ENCODE measurements at places on chromosomes 2 and 18. TPM values are rescaled to one million over a fixed set of nuclear protein-coding genes. Genes with fewer than 3 reads are reported as not detected.
A peak's percentile ranks its signal among the peaks of the same experiment; 100 is the strongest.

The GPR55 gene
- total RNA-seq = not detected

DNA sequence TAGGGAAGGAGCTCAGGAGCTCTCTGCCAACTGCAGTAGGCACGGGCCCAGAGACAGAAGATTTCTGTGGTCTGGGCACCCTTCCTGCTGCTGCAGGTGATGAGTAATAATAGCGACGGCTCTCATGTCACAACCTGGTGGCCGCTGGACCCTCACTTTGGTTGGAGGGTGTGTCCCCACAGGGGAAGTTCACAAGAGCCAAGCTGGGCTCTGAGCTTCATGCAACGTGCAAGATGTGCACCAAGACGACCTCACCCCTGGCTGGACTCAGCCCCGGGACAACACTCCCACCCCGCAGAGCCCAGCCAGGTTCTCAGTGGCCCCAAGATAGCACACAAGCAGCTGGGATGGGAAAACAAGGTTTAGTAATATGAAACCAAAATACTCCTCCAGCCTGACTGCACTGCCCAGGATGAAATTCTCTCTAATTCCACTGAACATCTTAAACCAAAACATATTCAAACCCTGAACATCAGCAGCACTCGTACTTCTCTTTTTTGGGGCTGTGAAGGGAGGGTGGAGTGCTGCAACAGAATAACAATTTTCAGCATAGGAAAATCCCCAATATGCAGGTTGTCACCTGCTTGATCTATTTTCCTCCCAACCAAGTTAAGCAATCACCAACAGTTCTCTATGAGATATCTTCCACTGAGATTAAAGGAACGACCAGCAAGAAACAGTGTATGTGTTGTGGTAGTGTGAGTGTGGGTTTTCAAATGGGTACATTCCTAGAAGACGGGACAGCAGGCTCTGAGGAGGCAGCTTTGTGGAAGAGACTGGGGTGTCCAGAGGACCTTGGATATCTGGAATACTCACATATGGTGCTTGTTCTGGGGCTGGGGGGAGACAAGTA, 26.5 kb downstream of the BCL2 start:
- H3K4me3 ChIP-seq = no peak overlapping the region
- H3K27me3 ChIP-seq = no peaks in the 10 kb centered on the region
- no peaks in the 10 kb centered on the region for H3K4me1 ChIP-seq
- H3K27ac ChIP-seq = no peak overlapping the region

DNA sequence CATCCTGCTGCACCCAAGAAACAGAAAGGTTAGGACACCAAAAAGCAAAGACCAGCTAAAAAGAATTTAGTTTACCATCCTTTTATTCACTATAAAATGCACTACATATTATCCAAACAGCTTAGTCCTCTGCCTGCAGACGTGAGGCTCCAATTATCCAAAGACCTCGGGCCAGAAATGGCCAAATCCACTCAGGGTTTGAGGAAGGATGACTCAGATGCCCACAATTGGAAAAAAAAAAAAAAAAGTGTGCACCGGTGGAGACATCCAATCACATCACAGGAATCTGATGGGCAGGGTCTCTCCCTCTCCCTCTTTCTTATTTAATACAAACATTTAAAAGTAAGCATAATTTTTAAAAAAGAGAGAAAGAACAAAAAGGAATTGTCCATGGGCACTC, 65.7 kb downstream of the TRABD2A start:
- no peak for DNase-seq
- H3K36me3 ChIP-seq = no peaks in the 10 kb centered on the region
- H3K4me3 ChIP-seq = no peak overlapping the region
- H3K27me3 ChIP-seq = no peaks in the 10 kb centered on the region

- peak overlapping the region; percentile 63 for H3K4me3 ChIP-seq
- H3K36me3 ChIP-seq = no peaks in the 10 kb centered on the region
- H3K27ac ChIP-seq = peak overlapping the region; percentile 98
- no peaks in the 10 kb centered on the region for H3K27me3 ChIP-seq
- peaks cover 39% of the 10 kb centered on the region for H3K4me1 ChIP-seq
- no peak for DNase-seq
Measured at GRCh38 chr2:71130905-71131244, 441 bp downstream of the MPHOSPH10 start.

The GCKR gene
- 1.6 TPM for total RNA-seq

DNA sequence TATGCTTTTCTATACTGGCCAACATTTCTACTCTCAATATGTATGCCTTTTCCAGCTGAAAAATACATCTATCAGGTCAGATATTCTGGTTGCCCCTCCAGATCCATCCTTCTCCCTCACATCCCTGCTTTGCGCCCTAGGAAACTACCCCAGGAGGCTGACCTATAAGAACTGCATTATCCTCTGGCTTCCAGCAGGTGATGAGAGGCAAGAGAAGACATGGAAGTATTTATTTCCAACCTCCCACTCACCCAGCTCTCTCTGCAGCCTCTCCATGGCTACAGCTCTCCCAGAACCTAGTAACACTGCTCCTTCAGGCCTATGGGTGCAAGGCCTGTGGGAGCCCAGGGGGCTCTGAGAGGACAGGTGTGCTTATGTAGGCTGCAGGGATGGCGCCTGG, 42.9 kb downstream of the ARID5A start:
- H3K27me3 ChIP-seq = no peaks in the 10 kb centered on the region
- DNase-seq = no peak
- no peak overlapping the region for H3K4me3 ChIP-seq
- no peaks in the 10 kb centered on the region for H3K4me1 ChIP-seq
- no peaks in the 10 kb centered on the region for H3K36me3 ChIP-seq

The ANKRD30BL gene
- total RNA-seq = not detected

DNA sequence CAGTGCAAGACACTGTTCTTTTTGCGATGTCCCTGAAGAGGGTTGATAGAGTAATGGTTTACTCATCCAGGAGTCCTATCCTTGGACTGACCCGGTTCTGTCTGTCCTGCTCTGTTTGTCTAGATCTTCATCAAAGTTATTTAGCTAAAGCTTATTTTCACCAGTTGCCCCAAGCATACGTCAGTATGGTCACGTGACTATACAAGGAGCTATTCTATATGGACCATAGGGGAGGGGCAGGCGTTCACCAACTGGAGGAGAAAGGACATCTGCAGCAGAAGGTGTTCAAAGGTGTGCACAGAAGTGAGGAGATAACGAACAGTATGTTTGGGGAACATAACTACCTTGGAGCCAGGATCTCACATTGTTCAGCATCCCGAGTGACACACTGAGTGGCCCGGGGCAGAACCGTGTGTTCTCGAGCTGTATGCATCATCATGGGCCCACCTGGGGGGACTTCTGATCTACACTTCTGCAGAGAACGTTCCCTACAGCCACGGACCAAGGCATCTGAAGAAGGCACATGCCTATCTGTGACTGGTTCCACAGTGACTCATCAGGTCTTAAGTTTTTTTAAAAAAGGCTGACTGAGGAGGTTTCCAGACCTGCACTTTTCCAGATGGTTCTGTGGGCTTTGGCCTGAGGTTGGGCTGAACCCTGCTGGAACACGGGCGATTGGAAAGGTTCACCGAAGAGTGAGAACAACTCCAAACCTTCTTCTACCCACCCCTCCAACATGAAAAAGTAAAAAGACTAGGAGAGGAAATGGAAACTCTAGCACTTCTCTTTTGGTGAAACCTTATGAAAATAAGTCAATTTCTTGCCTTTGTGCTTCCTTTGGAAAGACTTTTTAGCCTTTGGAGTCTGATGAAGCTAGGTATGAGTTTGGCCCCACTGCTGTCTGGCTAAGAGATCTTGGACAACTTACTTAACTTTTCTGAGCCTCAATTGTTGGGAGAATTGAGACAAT, 68.6 kb upstream of the YWHAQ start:
- no peaks in the 10 kb centered on the region for H3K4me1 ChIP-seq
- H3K27me3 ChIP-seq = no peaks in the 10 kb centered on the region
- H3K36me3 ChIP-seq = no peaks in the 10 kb centered on the region
- DNase-seq = no peak
- H3K4me3 ChIP-seq = no peak overlapping the region

Data from body of pancreas (tissue), 4 donors.